Stimulated activated CD4-positive, alpha-beta T cell treated with anti-CD3 and anti-CD28 coated beads, Interleukin-15, amount 100 ng/mL, for 24 hours (primary cell): ENCODE measurements at places on chromosomes 4 and X.

DNA sequence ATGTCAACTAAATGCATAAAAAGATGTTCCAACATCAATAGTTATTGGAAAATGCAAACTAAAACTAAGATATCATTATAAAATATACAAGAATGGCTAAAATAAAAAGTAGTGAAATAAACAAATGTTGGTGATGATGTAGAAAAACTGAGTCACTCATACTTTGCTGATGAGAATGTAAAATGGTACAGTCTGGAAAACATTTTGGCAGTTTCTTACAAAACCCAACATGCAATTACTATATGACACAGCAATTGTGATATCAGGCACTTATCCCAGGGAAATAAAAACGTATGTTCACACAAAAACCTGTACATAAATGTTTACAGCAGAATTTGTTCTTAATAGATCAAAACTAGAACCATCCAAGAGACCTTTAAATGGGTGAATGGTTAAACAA is 182.6 kb downstream of the RTL9 start:
- no peak for DNase-seq

DNA sequence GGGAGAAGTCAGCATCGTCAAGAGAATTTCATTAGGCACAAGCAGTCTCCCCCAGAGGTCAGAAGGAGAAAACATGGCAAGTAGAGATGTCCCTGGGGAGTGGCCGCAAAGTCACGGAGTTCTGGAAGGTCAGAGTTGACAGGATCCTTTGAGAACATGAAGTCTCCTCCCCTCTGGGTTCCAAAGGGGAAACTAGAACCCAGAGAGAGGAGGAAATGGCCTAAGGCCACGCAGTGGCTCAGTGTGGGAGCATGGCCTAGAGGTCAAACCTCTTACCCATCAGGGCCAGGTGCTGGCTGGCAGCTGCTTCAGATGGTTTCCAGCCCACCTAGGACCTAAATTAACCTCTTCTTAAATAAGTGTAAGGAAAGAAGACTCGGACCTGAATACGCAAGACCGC is 884 bp downstream of the IDH3G start:
- DNase-seq = no peak

- no peak for DNase-seq
These were observed 186.6 kb upstream of the LEF1 start for GRCh38 chr4:108355186-108355901.

- no peak for DNase-seq
These were observed 255.9 kb downstream of the SPRY1 start for GRCh38 chr4:123652476-123652875.

GRCh38 chr4:60657041-60657440 is 543.1 kb upstream of the ADGRL3 start:
- DNase-seq = no peak

GRCh38 chr4:52244103-52244775 is 193.1 kb downstream of the SPATA18 start:
- no peak for DNase-seq

GRCh38 chr4:39883646-39884045 is 94.1 kb downstream of the PDS5A start:
- DNase-seq = no peak

- DNase-seq = no peak
These were observed 53.1 kb downstream of the CHM start for GRCh38 chrX:85994228-85994627.

GRCh38 chrX:153968754-153969124 is 2.9 kb downstream of the HCFC1 start:
- peak; percentile 48 for DNase-seq

- DNase-seq = no peak
These were observed 111.7 kb downstream of the CDKL5 start for GRCh38 chrX:18537068-18537467.

DNA sequence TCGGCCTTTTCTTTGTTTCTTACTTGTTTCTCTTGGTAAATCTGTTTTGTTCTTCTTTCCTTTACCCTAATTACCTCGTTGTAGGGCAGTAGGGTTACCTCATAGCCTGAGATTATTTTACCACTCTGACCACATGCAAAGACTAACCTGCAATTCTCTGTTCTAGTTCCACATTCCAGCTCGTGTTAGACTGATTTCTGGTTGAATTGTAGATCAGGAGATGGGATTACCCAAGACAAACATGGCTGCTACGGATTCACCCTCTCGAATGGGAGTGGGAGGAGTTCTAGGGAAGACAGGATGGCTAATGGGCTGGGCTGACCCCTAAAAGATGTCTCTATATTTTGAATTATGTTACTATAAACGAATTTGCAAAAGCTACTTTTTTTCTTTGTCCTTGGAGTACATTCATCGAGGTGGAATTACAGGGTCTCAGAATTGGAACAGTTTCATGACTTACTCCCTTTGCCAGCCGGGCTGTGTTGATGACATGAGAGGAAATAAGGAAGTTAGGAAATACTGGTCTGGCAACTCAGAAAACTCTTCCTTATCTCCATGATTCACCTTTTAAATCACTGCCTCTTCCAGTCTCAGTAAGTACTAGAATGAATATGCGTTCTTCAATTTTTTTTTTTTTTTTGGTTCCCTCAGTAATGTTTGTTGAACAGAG is 36.7 kb upstream of the FBXW7 start:
- DNase-seq = no peak

GRCh38 chr4:183195534-183195933 is 96.5 kb downstream of the WWC2 start:
- no peak for DNase-seq

- no peak for DNase-seq
These were observed 94.2 kb downstream of the UBE2K start for GRCh38 chr4:39792128-39792527.

- peak; percentile 8 for DNase-seq
These were observed 1.4 kb upstream of the RPS6KA3 start for GRCh38 chrX:20267931-20268701.
